Stimulated activated CD4-positive, alpha-beta T cell treated with anti-CD3 and anti-CD28 coated beads, Interleukin-4, amount 100 ng/mL, for 48 hours (primary cell): ENCODE measurements at places on chromosomes 5 and 9.

DNA sequence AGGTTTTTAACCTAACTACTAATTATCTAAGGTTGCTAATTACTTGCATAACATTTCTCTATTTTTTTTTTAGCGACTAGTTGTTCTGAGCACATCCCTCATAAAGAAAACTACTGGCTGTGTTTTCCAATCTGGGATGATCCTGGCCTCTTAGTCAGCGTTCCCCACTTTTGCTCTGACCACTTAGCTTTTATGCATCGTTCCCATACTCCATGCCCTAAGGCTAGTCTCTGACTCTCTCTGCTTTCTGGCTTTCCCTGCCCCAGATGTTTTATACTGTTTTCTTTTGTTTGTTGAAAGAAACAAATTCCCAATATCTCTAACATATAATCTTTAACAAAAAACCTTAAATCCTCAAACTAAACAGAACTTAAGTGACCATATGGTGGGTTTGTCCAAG, 217.9 kb downstream of the SPATA31D1 start:
- no peak for DNase-seq

GRCh38 chr5:33261305-33261704, 179.5 kb upstream of the TARS1 start:
- DNase-seq: no peak

DNA sequence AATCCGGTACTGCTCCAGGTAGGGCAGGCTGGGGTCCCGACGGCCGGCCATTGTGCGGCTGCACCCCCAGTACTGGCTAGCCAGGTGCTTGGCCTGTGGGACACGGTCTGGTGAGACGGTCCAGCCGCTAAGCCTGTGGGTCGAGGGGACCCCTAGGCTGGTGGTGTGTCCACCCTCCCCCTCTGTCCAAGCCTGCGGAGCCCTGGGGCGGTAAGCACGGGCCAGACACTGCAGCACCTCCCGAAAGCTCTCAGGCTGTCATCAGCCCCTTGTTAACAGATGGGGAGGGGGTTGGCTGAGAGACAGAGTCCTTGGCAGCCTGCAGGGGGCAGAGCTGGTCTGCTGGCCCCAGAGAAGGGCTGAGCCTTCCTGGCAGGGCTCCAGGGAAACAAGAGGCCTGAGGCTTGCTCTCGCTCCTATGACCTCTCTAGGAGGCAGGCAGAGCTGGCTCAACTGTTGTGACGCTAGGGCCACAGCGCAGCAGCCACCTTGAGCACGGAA, 11.8 kb upstream of the MRNIP start:
- no peak for DNase-seq

DNA sequence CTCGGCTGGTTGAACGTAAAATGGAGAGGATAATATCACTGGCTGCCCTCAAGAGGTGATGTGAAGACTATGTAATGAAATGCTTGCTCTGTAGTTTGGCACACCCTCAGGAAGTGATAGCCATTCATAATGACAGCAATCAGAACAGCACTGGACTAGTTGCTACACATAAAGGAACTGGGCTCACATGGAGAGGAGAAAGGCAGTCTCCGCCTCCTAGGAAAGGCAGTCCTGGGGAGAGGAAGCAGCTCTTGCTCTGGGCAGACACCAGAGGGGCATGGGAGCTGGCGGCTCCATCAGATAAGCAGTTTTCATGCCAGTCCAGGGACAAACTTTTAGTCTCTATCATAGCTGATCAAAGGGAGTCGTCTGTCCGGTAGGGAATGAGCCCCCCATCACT, 46.9 kb downstream of the ARHGEF37 start:
- DNase-seq: no peak

- DNase-seq: no peak
Observed at GRCh38 chr5:139513852-139514485, 31.4 kb upstream of the STING1 start.

DNA sequence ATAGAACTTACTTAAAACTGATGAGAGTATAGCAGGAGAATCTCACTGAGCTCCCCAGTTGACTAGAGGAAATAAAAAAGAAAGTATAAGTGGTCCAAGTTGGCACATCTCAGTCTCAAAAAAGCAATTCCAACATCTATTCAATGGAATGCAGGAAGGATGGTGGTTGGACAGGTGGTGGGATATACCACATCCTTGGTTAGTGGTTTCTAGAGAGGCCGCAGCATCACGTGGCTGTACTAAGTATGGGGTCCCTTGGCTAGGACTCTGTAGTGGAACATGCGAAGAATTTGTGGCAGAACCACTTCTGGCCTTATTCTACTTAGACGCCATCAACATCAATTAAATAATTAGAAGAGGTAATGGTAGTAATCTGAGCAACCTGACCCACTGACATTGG, 232.4 kb downstream of the SAXO1 start:
- no peak for DNase-seq

- no peak for DNase-seq
Observed at GRCh38 chr5:24364711-24365110, 280.1 kb downstream of the CDH10 start.

GRCh38 chr5:153964191-153964879, 74.4 kb downstream of the FAM114A2 start:
- no peak for DNase-seq

- no peak for DNase-seq
Observed at GRCh38 chr9:137621131-137621757, 2.4 kb downstream of the EHMT1 start.

- no peak for DNase-seq
Observed at GRCh38 chr5:60835554-60835953, 8.5 kb downstream of the ELOVL7 start.

DNA sequence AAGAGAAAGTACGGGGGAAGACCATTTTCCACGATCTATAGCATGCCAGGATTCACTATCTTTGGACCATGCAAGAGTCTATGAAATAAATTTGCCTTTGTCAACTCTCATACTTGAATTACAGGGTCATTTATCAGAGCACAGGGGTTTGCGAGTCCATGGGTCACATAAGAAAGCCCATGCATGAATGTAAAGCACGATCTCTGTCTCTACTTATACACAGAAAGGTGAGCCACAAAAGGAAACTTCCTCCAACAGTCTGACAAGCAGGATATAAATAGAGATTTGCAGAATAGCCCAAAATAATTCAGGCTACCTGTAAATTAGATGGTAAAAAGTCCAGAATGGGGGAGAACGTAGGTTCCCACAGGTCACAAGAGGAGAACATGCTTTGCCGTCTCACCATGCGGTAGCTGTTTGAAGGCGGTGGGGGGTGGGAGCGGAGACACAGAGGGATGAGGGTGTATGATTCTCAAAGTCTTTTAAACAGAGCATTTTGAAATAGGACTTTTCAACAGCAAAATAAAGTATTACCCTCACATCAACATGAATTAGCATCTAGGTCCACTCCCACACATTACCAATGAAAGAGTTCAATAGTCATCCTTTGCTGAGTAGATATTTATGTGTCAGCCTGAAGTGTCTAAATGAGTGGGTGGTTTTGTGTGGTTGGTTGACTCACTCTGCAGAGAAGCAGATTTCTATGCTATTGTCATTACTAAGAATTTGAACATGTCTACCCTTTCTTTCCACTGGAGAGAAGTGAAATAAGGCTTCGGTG, 279.7 kb downstream of the EBF1 start:
- DNase-seq: no peak

- no peak for DNase-seq
Observed at GRCh38 chr5:78323241-78323640, 28.7 kb upstream of the AP3B1 start.

DNA sequence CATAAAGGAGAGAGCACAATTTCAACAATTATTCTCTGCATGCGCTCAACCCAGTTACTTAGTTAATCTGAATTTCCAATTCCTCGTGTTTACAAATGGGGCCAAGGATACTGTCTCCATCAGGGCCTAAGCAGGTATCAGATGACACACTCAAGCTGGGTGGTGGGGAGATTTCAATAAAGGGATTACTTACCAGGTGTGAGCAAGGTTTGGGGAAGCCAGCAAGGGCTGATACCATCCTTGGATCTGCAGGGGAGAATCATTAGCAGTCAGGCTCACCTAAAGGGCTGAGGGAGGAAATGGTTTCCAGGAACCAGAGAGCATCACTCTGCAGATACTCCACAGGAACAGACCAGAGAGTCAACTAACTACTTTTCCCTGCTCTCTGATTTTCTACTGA, 487.1 kb downstream of the NTRK2 start:
- DNase-seq: no peak

DNA sequence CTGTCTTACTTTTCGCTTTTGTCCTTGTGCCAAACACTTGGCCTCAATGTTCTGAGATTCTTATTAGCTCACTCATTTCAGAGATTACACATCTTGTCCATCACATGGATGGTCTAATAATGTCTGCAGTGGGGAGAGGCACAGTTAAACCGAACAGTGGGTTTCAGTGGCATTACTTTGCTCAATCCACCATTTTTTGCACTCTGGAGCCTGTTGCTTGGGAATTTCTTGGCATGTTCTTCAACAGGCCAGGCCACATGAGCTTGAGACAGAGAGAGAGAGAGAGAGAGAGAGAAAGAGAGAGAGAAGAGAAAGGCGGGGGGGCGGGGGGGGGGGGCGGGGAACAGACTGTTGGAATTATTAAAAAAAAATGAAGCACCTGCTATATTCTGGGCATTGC, 1327.8 kb upstream of the WWC1 start:
- no peak for DNase-seq

- DNase-seq: no peak
Observed at GRCh38 chr9:125767349-125767748, 20.2 kb downstream of the PBX3 start.

DNA sequence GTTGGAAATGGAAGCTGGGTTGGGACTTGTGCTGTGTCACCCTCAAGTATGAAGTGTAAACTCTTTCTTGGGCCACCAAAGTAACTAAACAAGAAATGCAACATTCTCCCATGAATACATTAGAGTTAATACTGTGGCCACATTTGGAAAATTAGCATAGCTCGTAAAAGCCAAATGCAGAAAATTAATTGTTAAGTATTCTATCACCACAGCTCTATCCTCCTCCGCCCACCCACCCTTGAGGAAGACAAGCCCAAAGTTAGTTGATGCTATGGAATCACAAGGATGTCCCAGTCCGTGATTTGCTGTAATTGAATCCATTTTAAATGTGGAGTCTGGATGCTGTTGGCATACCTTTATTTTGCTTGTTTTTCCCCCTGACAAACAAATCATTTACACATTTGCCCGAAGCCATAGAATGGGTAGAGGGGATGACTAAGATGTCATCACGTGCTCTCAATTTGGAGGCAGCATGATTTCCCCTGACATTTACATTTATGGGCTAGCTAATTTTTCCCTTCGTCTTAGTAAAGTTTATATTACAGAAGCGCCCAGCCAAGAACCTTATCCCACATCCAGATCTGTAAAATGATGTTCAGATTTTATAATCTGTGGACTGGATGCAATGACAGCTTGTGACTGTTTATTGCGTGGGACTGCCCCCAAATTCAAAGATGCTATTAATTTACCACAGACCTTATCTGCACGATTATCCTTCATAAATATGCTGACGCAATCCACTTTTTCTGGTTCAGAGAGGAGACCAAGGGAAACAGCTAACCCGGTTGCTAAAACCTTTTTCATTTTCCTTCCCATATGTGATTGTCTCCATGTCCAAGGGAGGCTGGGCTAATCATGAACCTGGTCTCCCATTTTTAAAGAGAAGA, 3.7 kb downstream of the MSX2 start:
- no peak for DNase-seq

- no peak for DNase-seq
Observed at GRCh38 chr5:73299665-73300336, 126.8 kb downstream of the TMEM174 start.

DNA sequence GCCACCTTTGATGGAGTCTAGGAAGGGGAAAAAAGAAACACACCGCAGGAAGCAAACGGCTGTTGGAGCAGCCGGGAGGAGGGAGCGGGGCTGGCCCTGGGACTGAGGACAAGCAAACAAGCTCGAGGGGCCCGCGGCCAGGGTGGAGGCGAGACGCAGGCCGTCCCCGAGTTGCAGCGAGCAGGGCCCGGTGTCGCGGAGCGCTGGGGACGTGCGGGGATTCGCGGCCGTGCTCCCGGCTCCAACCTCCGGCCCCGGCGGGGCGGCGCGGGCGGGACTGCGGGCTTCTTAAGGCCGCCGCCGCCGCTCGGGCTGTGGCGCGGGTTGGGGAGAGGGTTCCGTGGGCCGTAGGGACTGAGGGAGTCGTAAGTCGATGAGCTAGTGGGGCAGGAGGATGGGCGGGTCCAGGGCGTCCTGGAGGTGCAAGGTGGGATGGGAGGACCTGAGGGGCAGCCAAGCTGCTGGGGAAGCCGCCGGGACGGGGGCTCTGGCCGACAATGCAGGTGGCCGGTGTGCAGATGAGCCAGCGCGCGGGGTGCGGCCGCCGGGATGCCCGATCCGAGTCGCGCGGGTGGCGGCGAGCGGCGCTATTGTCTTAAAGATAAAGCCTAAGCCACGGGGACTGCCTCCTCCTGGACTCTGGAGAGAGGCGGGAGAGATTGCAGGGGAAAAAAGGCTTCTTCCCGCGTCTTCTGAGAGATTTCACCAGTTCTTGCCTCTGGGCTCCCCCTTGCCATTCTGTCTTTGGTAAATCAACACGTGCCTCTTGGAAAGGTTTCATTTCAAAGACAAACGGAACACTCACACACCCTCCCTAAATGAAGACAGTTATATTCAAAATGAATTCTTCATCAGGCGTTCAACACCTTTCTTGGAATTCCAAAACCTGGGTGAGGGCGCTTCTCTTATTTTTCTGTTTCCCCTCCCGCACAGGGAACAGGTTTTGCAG, 1.6 kb upstream of the HAPLN1 start:
- DNase-seq: no peak

- DNase-seq: no peak
Observed at GRCh38 chr5:88539026-88539425, 270.4 kb upstream of the TMEM161B start.

GRCh38 chr5:71828291-71829040, 109.4 kb downstream of the CARTPT start:
- no peak for DNase-seq

- DNase-seq: no peak
Observed at GRCh38 chr9:111871499-111871855, 25.1 kb upstream of the UGCG start.

- no peak for DNase-seq
Observed at GRCh38 chr9:31304576-31304975, 1079.9 kb upstream of the ACO1 start.

DNA sequence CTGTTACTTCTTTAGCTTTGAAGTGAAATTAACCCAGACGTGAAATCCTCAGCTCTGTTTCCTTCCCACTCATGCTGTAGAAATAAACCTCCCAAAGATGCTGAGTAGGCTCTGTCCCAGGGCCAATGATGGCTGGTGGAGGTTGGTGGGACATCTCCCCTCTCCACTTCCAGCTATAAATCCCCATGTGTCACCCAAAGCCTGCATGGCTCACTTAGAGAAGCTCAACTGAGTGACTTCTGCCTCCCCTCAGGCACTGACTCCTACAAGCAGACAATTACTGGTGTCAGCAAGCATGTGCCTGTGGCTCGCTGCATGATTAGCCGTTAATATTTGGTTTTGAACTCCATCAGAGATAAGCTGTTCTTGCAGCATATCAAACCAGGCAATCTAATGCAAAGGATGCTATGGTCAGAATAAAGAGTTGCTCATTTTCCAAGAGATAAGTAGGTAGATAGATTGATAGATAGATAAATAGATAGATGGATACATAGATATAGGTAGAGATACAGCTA, 569.5 kb upstream of the WWC1 start:
- DNase-seq: no peak
